ENCODE measurements at places on chromosomes 13 and 19.

GRCh38 chr13:102825921-102826706, 19.7 kb upstream of the ERCC5 start:
- no peak for DNase-seq

- no peak for DNase-seq
These were observed 148.9 kb downstream of the USP12 start for GRCh38 chr13:27022571-27023311.

GRCh38 chr13:30241532-30241931, 65.8 kb downstream of the KATNAL1 start:
- DNase-seq = no peak

- DNase-seq = no peak
These were observed 545 bp downstream of the RAD23A start for GRCh38 chr19:12946092-12946721.

DNA sequence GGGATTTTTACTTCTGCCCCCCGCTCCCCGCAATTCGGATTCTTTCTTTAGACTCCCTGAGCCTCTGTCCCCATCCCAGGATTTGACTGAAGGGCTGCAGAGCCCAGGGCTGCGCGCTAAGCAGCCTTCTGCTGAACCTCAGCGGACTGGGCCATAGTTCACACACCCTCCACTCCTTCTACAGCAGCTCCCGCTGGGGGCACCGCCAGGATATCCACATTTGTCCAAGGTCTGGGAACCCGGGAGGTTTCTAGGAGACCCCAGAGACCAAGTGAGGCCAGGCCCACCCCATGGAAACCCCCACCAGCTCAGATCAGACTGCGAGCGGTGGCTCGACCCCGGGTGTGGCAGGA, 463.3 kb downstream of the ITGBL1 start:
- DNase-seq = no peak

- no peak for DNase-seq
These were observed 34.5 kb downstream of the SOX21 start for GRCh38 chr13:94677799-94678198.

DNA sequence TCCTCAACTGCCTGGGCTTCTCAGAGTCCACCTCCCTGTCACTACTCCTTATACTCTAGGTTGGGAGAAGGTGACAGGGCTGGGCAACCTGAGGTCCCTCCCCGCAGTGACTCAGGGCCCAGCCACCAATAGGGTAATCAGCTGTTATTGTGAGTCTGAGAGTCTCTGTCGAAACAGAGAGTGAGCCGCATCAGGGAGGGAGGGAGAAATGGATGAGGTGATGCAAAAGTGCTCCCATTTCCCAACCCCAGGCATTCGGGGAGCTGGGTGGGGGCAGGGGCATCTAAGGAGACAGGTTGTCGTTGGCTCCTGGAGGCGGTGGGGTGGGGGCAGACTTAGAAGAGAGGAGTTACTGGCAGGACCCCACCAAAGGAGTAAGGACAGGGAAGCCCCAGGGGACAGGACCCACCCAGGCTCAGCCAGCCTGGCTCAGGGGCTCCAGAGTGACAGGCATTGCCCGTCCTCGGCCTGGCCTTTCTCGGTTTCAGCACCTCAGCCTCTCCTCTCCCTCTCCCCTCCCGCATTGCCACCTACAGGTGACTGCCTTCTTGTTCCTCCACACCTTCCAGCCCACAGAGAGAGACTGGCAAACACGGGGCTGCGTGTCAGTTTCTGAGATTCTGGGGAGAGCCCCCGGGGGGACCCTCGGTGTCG, at the start of gene DMKN:
Gene DMKN, minus strand, starts transcription at position 22 of the 654 bp plus-strand sequence. CDS start 174 bp downstream, outside the sequence.
- no peak for DNase-seq

DNA sequence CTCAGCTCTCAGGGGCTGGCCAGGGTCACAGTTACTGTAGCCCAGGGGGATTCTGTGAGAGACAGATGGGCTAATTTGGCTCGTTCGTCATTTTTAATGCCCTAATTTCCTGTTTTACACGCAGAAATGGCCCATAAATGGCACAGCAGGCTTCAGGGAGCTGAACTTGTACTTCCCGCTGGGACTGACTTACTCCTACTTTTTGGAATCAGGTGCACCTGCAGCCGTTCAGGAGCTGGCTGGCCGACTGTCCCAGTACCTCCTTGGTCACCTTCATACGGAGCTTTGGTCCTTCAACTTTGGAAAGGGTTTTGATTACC, 62.4 kb upstream of the URI1 start:
- DNase-seq = no peak

DNA sequence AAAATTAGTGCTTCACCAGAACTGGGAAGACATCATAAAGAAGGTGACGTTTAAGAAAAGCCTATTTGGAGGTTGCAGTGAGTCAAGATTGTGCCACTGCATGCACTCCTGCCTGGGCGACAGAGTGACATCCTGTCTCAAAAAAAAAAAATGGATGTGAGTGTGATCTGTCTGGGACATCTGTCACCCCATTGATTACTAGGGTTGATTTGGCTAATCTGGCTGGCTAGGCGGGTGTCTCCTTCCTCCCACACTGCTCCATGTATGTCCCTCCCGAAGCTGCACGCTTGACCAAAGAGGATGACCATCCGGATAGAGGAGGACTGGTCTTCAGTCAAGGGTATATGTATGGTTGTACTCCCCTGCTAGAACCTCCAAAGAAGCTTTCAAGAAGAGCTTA, 2.6 kb downstream of the GTF2F2 start:
- DNase-seq = no peak

DNA sequence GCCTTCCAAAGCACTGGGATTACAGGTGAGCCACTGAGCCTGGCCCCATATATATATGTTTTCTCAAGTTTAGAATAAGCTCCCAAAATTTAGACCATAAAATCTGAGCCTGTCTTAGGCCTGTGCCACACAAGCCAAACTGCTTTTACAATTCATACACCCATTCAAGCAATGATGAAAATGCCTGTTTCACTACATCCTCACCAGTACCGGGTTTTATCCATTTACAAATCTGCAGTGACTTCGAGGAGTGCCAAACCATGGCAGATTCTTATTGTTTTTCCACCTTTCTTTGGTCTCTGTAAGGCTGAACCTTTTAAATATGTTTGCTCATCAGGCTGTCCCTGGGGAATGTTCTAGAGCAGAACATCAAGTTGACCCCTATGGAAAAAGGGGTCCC, 9.6 kb upstream of the NFIC start:
- DNase-seq = no peak

- peak; percentile 42 for DNase-seq
These were observed 4.2 kb downstream of the ADPRHL1 start for GRCh38 chr13:113448885-113449692.

DNA sequence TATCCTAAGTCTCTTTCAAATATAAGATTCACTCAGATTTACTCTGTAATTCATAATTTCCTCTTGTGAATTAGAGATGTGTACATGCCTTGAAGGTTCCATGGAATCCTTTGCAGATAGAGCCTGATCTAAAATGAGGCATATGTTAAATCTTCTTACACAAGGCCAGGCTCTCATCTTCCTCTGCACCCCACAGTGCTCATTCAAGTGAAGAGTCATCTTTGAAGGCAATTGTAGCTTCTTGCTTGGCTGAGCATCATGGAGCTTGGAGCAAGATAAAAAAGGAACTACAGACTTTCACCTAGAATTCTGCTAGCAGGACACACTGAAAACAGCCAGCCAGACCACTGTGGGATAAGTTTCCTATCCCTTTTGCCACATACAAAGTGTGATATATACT, 566.4 kb downstream of the PCDH9 start:
- DNase-seq = no peak

GRCh38 chr13:40764587-40765403, 6.2 kb downstream of the MRPS31 start:
- peak; percentile 53 for DNase-seq

DNA sequence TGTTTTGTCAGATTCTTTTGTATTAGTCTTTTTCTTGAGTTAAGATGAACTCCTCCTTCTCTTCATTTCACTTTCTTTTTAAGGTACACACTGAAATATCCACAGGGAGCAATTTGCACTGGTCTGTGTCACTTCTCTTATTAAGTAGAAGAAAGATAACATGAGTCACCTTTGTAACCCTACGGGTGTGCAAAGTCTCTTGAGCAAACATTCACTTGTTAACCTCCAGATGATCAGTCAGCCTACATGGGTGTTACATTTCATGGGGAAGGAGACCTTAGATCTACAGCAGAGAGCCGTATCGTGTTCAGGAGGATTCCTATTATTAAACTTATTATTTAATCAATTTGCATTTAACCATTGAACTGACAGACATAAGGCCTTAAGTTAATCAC, 5.1 kb downstream of the ZNF507 start:
- no peak for DNase-seq

- DNase-seq = no peak
These were observed 24.2 kb downstream of the FBXO27 start for GRCh38 chr19:39008137-39008536.

- no peak for DNase-seq
These were observed 8.6 kb downstream of the POLD1 start for GRCh38 chr19:50392759-50393158.

- DNase-seq = no peak
These were observed 17.4 kb downstream of the PPFIA3 start for GRCh38 chr19:49136771-49137171.

DNA sequence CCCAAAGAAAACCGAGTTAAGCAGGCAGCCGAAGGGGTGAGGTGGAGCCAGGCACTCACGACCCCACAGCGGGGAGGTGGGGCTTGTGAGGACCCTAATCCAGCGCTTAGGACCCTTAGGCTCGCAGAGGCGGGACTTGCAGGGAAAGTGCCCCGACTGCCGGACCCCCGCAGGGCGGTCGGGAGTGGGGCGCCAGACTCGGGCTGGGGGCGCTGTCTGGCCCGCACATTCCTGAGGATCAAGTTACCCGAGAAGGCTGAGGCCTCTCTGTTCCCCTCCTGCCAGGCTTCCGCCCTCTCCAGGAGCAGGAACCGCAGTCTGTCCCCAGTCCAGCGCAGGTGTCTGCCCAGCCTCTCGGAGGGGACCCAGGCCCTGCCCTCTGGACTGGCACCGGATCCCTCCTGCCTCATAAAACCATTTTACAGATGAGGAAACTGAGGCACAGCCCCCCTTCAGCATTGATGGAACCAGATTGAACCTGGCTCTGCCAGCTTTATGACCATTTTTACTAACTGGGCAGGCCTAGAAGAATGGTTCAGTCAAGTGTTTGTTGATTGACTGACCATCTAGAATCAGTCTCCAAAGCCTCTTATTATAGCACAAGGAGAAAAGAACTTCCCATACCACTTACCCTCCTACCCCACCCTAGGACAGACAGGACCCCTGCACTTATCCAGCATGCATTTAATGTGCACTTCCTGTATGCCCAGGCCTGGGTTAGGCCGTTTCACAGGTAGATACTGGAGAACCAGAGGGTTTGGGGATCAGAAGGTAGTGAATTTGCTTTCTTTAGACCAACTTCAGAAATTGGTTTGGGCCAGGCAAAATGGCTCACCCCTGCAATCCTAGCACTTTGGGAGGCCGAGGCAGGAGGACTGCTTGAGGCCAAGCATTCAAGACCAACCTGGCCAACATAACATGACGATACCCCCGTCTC, 6.7 kb upstream of the JUND start:
- no peak for DNase-seq

DNA sequence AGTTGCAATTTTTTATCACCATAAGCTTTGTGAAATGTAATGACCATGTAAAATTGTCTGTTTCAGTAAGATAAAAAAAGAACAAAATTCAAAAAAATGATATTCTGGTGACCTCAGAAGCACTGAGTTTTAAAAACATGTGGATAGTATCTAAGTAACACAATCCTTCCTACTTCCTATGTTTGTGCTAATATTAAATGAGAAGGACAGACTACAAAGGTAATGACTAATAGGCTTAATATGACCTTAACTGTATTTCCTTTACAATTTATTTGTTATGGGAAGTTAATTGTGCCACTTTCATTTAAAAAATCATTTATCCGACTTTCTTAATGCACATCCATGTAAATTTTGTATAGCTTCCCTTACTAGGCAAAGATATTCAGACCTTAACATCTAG, 1030.4 kb upstream of the ATXN8OS start:
- DNase-seq = no peak

GRCh38 chr19:40619333-40620160, 18.4 kb downstream of the LTBP4 start:
- no peak for DNase-seq

- no peak for DNase-seq
These were observed 149.7 kb upstream of the ZNF536 start for GRCh38 chr19:30222428-30222873.

- no peak for DNase-seq
These were observed 5.5 kb upstream of the MAMSTR start for GRCh38 chr19:48724796-48725753.

GRCh38 chr13:103634066-103634465, 567.8 kb upstream of the SLC10A2 start:
- DNase-seq = no peak

DNA sequence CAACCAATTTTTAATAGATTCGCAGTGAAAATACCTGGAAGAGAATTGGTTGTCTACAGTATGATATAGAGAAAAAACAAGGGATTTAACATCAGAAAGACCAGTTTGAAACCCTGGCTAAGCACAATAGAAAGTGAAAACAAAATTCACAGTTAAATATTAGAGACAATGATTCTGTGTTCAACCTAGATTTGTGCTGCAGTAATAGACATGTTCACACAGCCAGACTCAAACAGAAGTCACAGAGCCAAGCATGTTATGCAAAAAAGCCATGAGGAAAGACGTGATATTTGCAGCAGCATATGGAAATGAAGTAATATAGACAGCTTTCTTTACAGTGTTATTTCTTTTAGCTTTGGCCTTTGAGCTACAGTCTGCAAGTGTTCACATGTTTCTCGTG, 48.1 kb downstream of the SCEL start:
- DNase-seq = no peak

DNA sequence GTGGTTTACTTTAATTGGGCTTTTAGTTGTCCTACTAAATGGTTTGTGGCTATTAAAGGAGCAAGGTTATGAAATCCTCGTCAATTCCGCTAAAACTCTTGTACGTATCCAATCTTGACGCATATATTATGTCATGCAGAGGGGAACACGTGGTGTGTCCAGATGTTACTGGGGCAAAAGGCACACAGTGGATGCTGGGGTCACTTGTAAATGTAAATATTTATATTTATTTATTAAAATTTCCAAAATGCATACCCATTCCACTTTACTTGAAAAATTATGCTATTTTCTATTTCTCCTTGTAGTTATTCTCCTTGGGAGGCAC, 36.7 kb upstream of the SLC46A3 start:
- DNase-seq = no peak

DNA sequence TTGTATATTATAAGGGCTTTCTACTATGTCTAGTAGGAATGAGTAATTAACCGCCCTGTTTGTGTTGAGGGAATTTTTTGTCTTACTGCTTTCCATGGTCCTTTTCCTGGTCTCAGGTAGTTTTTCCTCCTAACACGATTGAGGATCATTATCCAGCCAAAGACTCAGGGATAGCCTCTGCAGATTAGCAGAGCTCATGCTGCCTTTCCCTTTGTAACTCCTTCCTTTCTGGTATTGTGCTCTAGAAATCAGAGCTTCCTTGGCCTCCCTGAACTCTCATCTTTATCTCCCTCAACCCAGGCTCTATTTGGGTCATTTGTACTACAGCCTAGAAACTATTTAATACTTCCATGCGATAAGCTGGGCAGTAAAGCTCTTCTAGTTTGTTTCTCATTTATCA, 142.1 kb downstream of the PDS5B start:
- DNase-seq = no peak

GRCh38 chr13:83877651-83878355, 4.5 kb downstream of the SLITRK1 start:
- no peak for DNase-seq

Data from stimulated activated CD4-positive, alpha-beta T cell treated with anti-CD3 and anti-CD28 coated beads, Interleukin-12 subunit alpha, Interleukin-12 subunit beta, amount 100 ng/mL, for 48 hours (primary cell).